Activated CD4-positive, alpha-beta T cell treated with anti-CD3 and anti-CD28 coated beads, Interleukin-2, amount 50 U/mL, for 4 hours (primary cell): ENCODE measurements at places on chromosomes 16 and 17.

GRCh38 chr16:50741225-50741780 lies 583 bp upstream of the CYLD start:
- no peak for DNase-seq

- DNase-seq: no peak
These were observed 12.2 kb upstream of the CBFA2T3 start for GRCh38 chr16:88988980-88989811.

- no peak for DNase-seq
These were observed 11.5 kb downstream of the COX10 start for GRCh38 chr17:14080847-14081251.

DNA sequence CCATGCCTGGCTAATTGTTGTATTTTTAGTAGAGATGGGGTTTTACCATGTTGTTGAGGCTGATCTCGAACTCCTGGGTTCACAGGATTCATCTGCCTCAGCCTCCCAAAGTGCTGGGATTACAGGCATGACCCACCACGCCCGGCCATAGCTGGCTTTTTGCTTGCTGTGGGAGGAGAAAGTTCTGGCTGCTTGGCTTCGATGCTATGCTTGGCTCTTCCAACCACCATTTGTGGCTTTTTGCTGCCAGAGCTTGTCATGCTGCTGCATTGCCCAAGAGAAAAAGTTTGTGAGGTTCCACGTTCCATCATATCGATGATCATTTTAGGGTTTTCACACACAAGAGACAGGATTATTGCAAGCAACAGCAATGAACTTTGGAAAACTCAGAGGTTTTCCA lies 16.2 kb downstream of the BMERB1 start:
- no peak for DNase-seq

DNA sequence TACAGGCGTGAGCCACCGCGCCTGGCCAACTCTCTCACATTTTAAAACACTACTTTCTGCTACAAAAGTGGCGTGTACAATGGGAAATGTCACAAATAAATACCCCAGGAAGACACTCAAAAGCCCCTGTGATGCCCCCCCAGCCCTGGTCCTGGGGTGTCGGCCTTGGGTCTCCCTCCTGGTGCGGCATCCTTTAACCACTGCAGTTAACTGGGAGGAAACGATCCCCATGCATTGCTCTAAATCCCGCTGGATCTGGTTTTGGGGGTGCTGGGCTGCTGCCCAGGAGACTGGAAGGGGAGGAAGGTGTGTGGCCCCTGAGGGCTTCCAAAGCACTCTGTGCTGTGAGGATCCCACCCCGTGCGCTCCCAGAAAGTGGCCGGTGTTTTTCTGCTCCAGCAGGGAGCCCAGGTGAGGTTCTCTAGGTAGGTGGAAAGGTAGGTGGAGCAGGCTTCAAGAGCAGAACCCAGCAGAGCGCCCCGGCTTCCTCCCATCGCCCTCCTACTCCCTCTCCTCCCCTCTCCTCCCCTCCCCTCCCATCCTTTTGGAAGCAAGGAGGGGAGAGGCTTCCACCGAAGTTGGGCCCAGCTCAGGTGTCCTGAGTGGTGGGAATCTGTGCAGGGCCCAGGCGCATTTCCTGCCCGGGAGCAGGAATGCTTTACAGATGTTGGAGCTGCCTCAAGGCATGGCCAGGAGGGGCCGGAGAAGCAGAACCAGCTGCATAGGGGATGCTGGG lies 363.3 kb downstream of the SEC14L1 start:
- DNase-seq: no peak

GRCh38 chr16:54657709-54658102 lies 273.0 kb upstream of the IRX5 start:
- DNase-seq: no peak

DNA sequence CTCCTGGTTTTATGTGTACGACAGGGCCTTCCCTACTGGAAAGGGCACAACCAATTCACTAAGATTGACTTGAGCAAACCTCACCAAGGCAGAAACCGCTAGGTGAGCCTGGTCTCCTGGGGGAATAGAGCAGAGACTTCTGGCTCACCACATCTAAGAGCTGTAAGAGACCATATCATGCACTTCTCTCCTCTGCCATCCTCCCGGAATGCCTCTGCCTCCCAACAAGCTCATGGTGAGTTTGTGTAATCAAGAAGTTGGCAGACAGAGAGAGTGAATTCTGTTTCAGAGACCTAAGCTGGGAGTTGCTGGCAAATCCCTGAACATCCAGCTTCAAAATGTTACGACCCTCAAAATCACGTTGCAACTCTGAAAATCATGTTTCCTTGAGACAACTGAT lies 154.8 kb downstream of the SLC39A11 start:
- no peak for DNase-seq

- no peak for DNase-seq
These were observed 44.3 kb downstream of the XYLT1 start for GRCh38 chr16:17426451-17426850.

DNA sequence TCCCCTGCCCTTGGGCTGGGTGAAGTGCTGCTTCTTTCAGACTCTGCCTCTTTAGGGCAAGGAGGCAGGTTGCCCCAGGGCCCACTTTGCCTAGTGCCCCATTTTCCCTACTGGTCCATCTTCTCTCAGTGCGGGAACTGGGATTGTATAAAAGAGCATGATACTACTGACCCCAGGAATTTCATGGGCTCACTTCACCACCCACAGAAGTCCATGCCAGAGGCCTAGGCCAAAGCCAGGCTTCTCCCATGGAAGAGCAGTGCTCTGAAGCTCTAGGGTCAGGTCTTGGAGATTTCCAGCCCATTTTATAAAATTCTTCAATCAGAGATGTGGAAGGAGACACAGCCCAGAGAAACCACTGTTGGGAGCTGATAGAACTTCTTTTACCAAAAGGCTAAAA lies 5.7 kb downstream of the CACNG1 start:
- DNase-seq: no peak
